Naive B cell (primary cell): ENCODE measurements at places on chromosomes 4 and X.
A peak's percentile ranks its signal among the peaks of the same experiment; 100 is the strongest.

- no peak overlapping the region for H3K4me3 ChIP-seq
- no peak overlapping the region for H3K27ac ChIP-seq
- no peaks in the 10 kb centered on the region for H3K4me1 ChIP-seq
- no peak for DNase-seq
- H3K27me3 ChIP-seq = no peaks in the 10 kb centered on the region
Observed at GRCh38 chr4:8506373-8507195, 66.0 kb downstream of the TRMT44 start.

DNA sequence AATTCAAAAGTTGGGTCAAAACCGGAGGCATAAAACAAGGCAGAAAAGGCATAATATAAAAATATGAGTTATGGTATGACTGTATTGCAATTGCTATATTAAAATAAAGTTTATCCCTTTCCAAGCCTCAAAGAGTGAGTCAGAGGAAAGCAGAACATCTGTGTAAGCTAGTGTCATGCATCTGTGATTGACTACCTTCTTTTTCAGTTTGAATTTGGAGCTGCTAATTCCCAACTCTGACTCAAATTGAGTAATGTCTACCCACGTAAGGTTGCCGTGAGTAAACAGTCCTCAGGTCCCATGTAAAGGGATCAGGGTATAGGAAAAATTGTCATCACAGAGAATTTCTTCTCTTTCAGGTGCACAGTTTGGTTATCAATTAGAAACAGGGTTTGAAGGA is 6.5 kb upstream of the SLITRK4 start:
- no peak overlapping the region for H3K4me3 ChIP-seq
- no peak for DNase-seq
- H3K4me1 ChIP-seq = no peaks in the 10 kb centered on the region
- no peak overlapping the region for H3K27ac ChIP-seq

GRCh38 chrX:106177982-106178321 is 9.8 kb downstream of the PWWP3B start:
- no peaks in the 10 kb centered on the region for H3K36me3 ChIP-seq
- no peak for DNase-seq
- no peak overlapping the region for H3K4me3 ChIP-seq
- H3K27me3 ChIP-seq = no peaks in the 10 kb centered on the region
- no peaks in the 10 kb centered on the region for H3K4me1 ChIP-seq
- H3K27ac ChIP-seq = no peak overlapping the region

GRCh38 chrX:15158350-15158735 is 111.5 kb downstream of the ASB9 start:
- no peaks in the 10 kb centered on the region for H3K4me1 ChIP-seq
- DNase-seq = no peak
- no peak overlapping the region for H3K27ac ChIP-seq
- H3K27me3 ChIP-seq = peaks cover 8% of the 10 kb centered on the region

- H3K27me3 ChIP-seq = peaks cover 13% of the 10 kb centered on the region
- no peak for DNase-seq
- no peaks in the 10 kb centered on the region for H3K36me3 ChIP-seq
- H3K4me3 ChIP-seq = no peak overlapping the region
- H3K4me1 ChIP-seq = no peaks in the 10 kb centered on the region
- H3K27ac ChIP-seq = no peak overlapping the region
Observed at GRCh38 chr4:7843831-7844593, 95.6 kb downstream of the AFAP1 start.

- no peaks in the 10 kb centered on the region for H3K36me3 ChIP-seq
- H3K27ac ChIP-seq = no peak overlapping the region
- peaks cover 3% of the 10 kb centered on the region for H3K27me3 ChIP-seq
- no peak for DNase-seq
- H3K4me1 ChIP-seq = no peaks in the 10 kb centered on the region
Observed at GRCh38 chr4:86442881-86443280, 83.0 kb upstream of the MAPK10 start.

- no peaks in the 10 kb centered on the region for H3K36me3 ChIP-seq
- no peak overlapping the region for H3K4me3 ChIP-seq
- no peak for DNase-seq
- no peaks in the 10 kb centered on the region for H3K4me1 ChIP-seq
- H3K27ac ChIP-seq = no peak overlapping the region
- peaks cover 11% of the 10 kb centered on the region for H3K27me3 ChIP-seq
Observed at GRCh38 chr4:10201381-10202223, 85.0 kb upstream of the WDR1 start.

DNA sequence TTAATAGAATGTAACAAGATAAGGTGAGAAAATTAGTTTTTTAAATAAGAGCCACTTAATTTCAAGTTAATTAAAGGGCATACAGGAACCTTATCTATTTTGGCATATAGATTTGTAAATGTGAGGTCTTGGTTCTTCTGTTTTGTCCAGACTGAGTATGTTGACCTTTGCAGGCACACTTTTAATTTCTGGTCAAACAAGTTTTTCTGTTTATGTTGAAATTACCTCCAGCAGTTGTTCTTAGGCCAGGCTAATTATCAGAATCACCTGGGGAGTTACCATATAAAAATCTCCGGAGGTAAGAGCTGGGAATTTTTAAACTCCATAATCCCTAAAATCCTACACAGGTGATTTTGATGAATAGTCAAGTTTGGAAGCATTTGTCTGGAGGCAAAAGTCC is 227.4 kb upstream of the ANKRD50 start:
- no peak overlapping the region for H3K4me3 ChIP-seq
- no peaks in the 10 kb centered on the region for H3K36me3 ChIP-seq
- no peak overlapping the region for H3K27ac ChIP-seq
- no peak for DNase-seq
- H3K27me3 ChIP-seq = no peaks in the 10 kb centered on the region

GRCh38 chr4:8310306-8310705 is 40.8 kb downstream of the HTRA3 start:
- no peak for DNase-seq
- no peak overlapping the region for H3K4me3 ChIP-seq
- H3K27me3 ChIP-seq = peaks cover 14% of the 10 kb centered on the region
- H3K27ac ChIP-seq = no peak overlapping the region

- no peaks in the 10 kb centered on the region for H3K27me3 ChIP-seq
- no peak overlapping the region for H3K27ac ChIP-seq
- H3K4me1 ChIP-seq = no peaks in the 10 kb centered on the region
- DNase-seq = no peak
Observed at GRCh38 chrX:140317462-140317861, 187.4 kb downstream of the SOX3 start.

- no peaks in the 10 kb centered on the region for H3K36me3 ChIP-seq
- H3K4me1 ChIP-seq = no peaks in the 10 kb centered on the region
- no peak overlapping the region for H3K27ac ChIP-seq
- H3K4me3 ChIP-seq = no peak overlapping the region
- no peaks in the 10 kb centered on the region for H3K27me3 ChIP-seq
Observed at GRCh38 chr4:123176605-123177004, 220.0 kb upstream of the SPRY1 start.

DNA sequence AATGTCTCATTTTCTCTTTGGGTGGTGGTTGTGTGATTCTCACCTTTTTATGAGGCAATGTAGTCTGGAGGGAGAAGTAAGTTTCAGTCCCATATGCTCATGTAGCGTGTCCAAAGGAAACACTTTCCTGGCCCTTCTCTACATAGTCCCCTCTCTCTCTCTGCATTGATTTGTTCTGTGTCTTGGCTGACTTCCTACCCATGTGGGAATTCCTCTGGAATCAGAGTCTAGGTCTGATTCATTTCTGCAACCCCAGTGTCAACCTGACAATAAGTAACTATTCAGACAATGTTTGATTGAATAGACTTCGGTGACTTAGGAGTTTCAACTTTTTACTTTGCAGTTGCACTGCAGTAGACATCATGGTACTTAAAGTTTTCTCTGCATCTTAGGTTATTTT is 2.7 kb upstream of the ALAS2 start:
- H3K4me1 ChIP-seq = no peaks in the 10 kb centered on the region
- DNase-seq = no peak
- peaks cover 17% of the 10 kb centered on the region for H3K27me3 ChIP-seq
- no peak overlapping the region for H3K4me3 ChIP-seq

DNA sequence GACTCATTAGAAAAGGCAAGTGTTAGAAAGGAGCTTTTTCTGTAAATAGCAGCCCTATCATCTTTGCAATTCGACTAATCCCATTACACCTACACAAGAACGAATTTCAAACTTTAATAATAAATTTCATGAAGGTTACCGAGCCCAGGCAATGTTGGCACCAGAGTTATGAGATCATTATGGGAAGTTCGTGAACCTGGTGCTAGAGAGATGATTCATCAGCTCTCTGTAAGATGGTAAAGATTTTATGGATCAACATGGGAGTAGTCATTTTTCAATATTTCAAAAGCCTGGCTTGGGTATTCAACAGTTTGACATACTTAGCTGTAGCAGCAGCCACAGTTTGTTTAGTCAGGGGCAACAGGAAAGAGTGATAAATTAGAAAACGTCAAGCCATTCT is 35.8 kb downstream of the AMELX start:
- H3K4me1 ChIP-seq = no peaks in the 10 kb centered on the region
- H3K4me3 ChIP-seq = no peak overlapping the region
- no peak overlapping the region for H3K27ac ChIP-seq
- no peak for DNase-seq

DNA sequence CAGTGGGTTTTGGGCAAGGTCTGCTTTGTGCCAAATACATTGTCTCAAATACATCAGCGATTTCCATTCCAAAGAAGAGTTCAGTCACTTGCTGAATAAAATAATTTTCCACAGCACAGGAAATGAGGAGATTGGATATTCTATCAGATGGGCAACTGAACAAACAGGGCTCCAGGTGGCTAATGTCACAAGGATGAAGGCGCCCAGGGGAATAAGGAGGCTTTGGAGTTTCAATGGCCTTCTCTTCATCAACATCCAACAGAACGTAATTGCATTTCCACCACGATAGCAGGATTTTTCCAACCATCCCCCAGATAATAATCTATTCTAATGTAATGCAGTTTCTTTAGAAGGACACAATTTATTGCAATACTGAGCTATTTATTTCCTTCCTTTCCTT is 104.7 kb upstream of the KLHL13 start:
- H3K4me3 ChIP-seq = no peak overlapping the region
- no peaks in the 10 kb centered on the region for H3K27me3 ChIP-seq
- H3K36me3 ChIP-seq = no peaks in the 10 kb centered on the region
- H3K27ac ChIP-seq = no peak overlapping the region
- no peak for DNase-seq

DNA sequence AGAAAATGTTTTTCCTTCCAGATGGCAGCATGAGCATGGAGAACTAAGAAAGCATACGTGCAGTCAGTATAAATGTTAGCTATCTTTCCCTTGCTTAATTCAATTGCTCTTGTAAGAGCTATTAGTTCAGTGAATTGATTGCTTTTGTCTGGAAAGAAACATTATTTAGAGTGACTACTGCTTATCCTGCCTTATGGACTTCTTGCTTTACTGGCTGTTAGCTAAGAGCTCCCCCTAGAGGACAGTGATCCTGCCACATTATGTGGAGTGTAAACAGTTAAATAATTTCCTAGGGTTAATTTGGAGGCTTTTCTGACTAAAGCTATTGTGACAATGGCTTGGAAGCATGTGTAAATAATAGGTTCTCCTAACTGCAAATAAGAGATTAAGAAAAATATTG is 1402.4 kb downstream of the FAM133A start:
- H3K36me3 ChIP-seq = no peaks in the 10 kb centered on the region
- no peaks in the 10 kb centered on the region for H3K27me3 ChIP-seq
- H3K4me1 ChIP-seq = no peaks in the 10 kb centered on the region
- DNase-seq = no peak
- no peak overlapping the region for H3K27ac ChIP-seq
- no peak overlapping the region for H3K4me3 ChIP-seq

GRCh38 chr4:112515198-112516065 is 548 bp downstream of the NEUROG2 start:
- H3K4me1 ChIP-seq = peaks cover 46% of the 10 kb centered on the region
- H3K4me3 ChIP-seq = peak overlapping the region; percentile 94
- H3K36me3 ChIP-seq = peaks cover 29% of the 10 kb centered on the region
- H3K27ac ChIP-seq = peak overlapping the region; percentile 75
- peak; percentile 44 for DNase-seq
- H3K27me3 ChIP-seq = peaks cover 94% of the 10 kb centered on the region

DNA sequence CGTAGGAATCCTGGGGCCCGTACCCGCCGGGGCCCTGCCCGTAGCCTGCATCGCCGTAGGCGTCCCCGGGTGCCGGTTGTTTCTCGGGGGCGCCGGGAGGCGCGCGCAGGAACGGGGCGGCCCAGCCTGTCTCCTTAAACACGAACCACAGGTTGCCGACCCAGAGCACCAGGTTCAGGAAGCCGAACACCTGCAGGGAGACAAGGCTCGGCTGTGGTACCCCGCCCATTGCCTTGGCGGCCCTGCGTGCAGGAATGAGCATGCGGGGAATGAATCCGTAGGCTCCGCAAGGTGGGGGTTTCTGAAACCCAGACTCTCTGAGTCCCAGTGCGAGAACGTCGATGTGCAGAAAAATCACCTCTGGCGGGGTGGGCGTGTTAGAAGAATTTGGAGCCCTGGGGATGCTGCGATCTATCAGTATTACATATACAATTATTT is 5.4 kb upstream of the PRICKLE3 start:
- peaks cover 24% of the 10 kb centered on the region for H3K4me1 ChIP-seq
- no peaks in the 10 kb centered on the region for H3K36me3 ChIP-seq
- H3K27ac ChIP-seq = peak overlapping the region; percentile 86
- peak overlapping the region; percentile 94 for H3K4me3 ChIP-seq
- DNase-seq = no peak

DNA sequence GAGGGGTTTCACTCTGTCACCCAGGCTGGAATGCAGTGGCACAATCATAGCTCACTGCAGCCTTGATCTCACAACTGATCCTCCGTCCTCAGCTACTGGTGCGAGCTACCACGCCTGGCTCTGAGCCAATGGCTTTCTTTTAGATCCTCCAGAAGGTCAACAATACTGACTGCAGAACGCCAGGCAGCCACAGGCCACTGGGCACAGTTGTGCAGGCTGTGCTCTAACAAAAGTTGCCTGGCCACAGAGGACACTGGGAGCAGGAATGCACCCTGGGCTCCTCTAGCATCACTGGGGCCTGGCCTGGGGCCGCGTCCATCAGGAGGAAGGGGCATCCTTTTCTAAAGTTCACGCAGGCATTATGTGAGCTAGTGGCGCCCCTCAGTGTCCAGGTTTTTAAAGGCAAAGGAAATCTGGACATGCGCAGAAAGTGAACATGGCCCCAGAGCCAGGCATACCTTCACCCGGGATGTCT is 14.9 kb upstream of the PORCN start:
- no peaks in the 10 kb centered on the region for H3K4me1 ChIP-seq
- H3K27ac ChIP-seq = no peak overlapping the region
- H3K4me3 ChIP-seq = no peak overlapping the region

DNA sequence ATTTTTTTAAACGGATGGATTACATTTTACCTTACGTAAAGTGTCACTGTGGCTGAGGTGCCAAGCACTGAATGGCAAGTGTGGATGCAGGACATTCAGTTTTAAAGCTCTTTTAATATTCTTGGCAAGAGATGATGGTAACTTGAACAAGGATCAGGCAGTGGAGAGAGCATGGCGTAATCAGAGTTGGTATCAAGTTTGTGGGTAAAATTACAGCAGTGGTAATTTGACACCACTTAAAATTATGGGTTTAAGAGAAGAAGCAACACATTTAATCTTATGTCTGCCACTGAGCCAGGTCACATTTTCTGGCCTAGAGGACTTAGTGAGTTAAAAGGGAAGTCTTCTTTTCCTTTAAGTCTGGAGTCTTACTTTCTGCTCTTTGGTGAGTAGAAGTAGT is 100.5 kb downstream of the NAA11 start:
- DNase-seq = no peak
- H3K27ac ChIP-seq = no peak overlapping the region
- no peaks in the 10 kb centered on the region for H3K4me1 ChIP-seq

GRCh38 chrX:2559124-2559523 is 58.3 kb upstream of the DHRSX start:
- H3K4me3 ChIP-seq = no peak overlapping the region
- peaks cover 33% of the 10 kb centered on the region for H3K27me3 ChIP-seq
- H3K4me1 ChIP-seq = no peaks in the 10 kb centered on the region
- DNase-seq = no peak

- H3K36me3 ChIP-seq = no peaks in the 10 kb centered on the region
- peak; percentile 34 for DNase-seq
- H3K4me3 ChIP-seq = no peak overlapping the region
- H3K27me3 ChIP-seq = no peaks in the 10 kb centered on the region
Observed at GRCh38 chr4:17817027-17817426, 6.2 kb downstream of the NCAPG start.
